ENCODE measurements at places on chromosomes 11 and 22.

- no peak for DNase-seq
Measured at GRCh38 chr11:63890368-63890767, 26.6 kb downstream of the RCOR2 start.

GRCh38 chr11:65427691-65428577, 5.3 kb downstream of the NEAT1 start:
- DNase-seq = peak; percentile 79

- DNase-seq = no peak
Measured at GRCh38 chr11:12735262-12735661, 61.0 kb downstream of the TEAD1 start.

- DNase-seq = no peak
Measured at GRCh38 chr11:1549338-1550330, 22.4 kb downstream of the DUSP8 start.

- no peak for DNase-seq
Measured at GRCh38 chr22:32339190-32340012, 18.3 kb upstream of the RFPL3 start.

GRCh38 chr11:20854215-20854955, 185.0 kb downstream of the NELL1 start:
- DNase-seq = no peak

DNA sequence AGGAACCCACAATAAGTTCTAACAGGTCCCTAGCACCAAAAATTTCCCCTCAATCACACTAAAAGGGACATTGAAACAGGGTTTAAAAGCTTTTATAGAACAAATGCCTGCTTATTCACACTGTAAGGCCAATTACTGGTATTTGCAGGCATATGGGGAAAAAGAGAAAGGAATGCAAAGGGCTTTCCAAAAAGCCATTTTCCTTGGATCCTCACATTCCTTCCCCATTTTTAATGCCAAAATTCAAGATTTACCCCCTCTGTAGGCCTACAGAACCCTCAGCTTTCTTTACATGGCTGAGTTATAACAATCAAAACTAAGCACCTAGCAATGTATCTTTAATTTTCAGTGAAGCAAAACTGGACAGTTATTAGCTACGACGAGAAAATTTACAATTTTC, 102.0 kb downstream of the SBF2 start:
- DNase-seq = no peak

- no peak for DNase-seq
Measured at GRCh38 chr11:75691804-75692203, 23.0 kb upstream of the MAP6 start.

GRCh38 chr11:119107538-119108145, 498 bp downstream of the C2CD2L start:
- no peak for DNase-seq

DNA sequence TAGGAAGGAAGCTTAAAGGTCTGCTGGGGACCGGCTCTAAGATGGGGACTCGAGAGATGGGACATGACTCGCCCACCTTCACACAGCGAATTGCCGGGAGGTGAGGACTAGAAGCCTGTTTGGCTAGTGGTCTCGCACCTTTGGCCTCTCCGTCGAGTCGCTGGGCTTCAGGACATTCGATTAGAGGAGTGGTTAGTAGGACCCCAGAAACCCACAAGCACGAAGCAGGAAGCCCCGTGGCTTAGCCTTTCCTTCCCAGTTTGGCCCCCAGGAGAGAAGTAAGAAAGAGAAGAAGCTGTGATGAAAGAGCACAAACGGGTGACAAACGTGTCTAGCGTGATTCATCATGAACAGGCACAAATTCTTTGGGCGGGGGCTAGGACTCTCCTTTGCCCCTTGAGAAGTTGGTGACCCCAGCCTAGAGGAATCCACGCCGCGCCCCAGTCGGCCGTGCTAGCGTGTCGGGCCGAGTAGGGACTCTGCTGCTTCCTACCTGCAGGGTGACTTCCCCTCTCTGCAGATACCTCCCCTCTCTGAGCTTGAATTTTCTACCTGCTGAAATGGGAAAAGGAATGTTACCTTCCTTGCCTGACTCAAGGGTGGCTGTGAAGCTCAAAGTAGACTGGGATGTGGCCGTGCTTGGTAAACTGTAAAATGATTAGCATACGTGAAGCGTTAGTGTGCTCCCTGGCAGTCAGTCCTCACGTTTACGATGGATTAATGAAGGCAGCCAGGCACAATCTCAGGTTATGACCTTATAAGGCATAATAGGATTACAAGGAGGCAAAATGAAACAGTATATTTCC, 1.1 kb upstream of the ADM start:
- DNase-seq = no peak

DNA sequence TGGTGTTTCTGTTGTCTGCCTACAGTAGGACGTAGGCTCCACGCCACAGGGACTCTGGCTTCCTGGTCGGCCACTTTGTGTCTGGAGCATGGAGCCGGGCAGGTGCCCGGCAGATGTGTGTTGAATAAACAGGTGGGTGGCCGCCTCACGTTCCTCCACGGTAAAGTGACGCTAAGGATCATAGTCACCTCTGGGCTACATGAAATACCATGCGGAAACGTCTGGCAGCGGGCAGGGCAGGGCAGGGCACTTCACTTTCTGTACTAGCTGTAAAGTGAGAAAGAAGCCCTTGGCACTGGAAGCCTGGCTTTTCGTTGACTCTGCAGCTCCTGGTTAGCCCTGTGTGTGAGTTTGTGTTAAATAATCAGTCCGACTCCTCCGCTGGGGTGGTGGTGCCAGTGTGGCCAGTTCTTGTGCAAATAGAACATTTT, 52.4 kb downstream of the MCM5 start:
- DNase-seq = no peak

- DNase-seq = no peak
Measured at GRCh38 chr11:124514131-124514530, 29.3 kb downstream of the OR8B12 start.

- no peak for DNase-seq
Measured at GRCh38 chr11:1573077-1573902, 1.2 kb upstream of the DUSP8 start.

DNA sequence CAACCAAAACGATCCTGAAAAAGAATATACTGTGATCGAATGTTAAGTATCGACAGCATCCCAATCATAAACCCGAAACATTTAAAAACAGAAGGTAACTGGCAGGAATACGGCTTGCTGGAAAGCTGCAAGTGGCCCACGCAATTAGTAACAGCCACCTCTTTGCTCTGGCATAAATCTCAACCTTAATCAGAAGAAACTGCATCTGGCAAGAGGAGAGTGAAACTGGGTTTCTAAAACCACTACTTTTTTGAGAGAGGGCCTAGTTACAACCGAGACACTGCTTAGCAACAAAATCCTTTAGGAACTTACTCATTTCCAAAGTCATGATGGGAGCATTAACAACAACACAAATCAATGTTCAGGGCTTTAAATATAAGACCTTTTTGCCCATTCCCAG, 7.9 kb downstream of the NCAPD3 start:
- DNase-seq = peak; percentile 14

GRCh38 chr22:41745968-41746367, 46.7 kb downstream of the MEI1 start:
- no peak for DNase-seq

- DNase-seq = no peak
Measured at GRCh38 chr11:124463990-124464389, 18.5 kb upstream of the OR8B8 start.

DNA sequence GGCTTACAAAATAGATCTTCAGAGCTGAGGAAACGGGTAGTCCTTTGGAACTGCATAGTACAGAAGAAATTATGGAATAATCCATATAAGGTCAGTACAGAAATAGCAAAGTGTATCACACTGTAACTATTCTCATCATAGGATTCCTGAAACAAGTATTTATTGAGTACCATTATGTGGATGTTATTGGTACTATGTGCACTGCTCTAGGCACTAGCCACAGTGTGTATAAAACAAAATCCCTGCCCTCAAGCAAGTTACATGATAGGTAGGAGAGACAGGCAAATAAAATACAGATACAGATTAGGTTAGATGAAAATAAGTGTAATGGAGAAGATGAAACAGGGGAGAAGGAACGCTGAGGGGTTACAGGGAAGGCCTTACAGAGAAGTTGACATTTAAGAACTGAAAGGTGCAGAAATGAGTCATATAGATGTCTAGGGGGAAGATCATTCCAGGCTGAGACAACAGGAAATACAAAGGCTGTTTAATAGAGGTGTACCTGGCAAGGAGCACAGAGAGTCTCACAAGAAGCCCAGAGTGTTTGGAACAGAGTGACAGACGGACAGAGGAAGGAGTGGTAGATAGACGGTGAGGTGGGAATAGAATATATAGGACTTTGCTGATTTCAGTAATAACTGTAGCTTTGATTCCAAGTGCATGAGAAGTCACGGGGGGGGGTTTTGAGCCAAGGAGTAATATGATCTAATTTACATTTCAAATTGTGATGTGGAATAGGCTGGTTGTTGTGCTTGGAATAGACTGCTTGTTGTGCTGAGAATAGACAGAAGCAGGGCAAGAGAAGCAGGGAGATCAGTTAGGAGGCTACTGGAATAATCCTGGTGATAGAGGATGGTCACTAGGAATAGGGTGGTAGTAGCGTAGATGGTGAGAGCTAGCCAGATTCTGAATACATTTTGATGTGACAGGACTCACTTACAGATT, 13.7 kb downstream of the RNF141 start:
- peak; percentile 30 for DNase-seq

GRCh38 chr11:65439331-65440181, 17.0 kb downstream of the NEAT1 start:
- DNase-seq = no peak

DNA sequence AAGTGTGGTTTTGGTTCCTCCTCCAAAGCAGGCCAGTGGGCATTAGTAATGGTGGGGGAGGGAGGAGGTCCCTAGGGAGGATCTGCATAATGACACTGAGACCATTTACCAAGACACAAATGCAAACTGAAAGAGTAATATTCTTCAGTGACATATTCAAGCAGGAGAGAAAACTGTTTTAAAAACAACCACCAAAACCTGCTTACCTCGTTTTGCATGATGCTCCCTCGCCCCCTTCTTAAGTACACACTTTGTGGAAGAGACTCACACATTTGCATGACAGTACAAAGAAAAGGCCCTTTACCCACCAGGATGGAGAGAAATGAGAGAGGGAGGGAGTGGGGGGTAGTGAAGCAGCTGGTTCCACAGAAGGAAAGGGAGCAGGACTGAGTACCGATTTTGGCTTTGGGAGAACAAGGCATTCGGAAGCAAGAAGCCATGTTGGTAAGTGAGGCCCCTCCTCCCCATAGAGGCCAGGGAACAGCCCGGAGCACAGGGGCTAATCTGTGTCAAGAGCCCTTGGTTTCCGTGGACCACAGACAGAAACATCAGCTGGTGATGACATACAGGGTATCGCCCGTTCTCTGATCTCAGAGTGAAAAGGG, 13.0 kb upstream of the OPCML start:
- DNase-seq = no peak

GRCh38 chr11:33713151-33713855, 12.7 kb upstream of the C11orf91 start:
- DNase-seq = no peak

GRCh38 chr11:10487002-10487647, 32.1 kb downstream of the AMPD3 start:
- no peak for DNase-seq

DNA sequence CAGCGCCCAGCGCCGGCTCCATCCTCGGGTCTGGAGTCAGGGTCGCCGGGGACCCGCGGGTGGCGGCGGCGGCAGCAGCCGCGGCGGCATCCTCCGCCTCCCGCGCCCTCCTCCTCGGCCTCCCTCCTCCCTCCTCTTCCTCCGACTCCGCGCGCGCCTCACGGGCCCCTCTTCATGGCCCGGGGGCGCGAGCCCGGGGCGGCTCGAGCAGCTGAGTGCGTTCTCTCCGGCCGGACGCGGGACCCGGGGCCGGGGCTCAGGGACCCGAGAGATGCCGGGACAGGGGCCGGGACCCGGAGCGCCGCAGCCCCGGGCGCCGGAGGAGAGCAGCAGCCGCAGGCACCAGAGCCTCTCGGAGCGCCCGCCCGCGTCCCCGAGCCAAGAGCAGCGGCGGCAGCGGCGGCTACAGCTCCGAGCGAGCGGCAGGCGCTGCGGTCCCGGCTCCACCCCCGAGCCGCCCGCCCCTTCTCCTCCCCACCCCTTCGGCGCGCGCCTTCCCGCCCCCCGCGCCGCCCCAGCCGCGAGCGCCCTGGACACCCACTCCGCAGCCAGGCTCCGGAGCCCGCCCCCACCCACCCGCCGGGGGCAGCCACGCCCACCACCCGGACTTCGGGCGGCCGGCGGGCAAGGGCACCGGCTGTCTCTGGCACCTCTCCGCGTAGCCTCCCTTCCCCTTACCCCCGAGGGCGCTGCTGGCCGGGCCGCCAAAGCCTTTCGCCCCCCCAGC, at the start of gene CHST1:
CHST1 (minus strand) TSS at position 417 of the 727 bp plus-strand sequence. CDS start 14,699 bp downstream, outside the sequence.
- DNase-seq = peak; percentile 37

DNA sequence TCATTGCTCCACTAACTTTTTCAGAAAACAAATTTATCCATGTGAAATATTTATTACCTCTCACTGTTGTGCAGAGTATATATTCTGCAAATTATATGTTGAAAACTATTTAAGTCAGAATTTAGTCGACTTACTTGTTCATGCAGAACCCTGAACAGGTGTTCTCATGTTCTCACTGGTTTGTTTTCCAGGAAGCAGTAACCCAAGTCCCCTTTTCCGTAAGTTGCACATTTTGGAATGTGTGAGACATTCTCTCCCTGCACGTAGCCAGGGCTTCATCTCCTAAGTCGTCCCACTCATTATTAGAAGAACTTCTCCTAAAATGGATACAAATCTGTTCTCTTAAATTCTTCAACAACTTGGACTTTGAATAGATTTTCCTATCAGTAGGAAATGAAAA, 524.9 kb downstream of the CNTN5 start:
- DNase-seq = no peak

DNA sequence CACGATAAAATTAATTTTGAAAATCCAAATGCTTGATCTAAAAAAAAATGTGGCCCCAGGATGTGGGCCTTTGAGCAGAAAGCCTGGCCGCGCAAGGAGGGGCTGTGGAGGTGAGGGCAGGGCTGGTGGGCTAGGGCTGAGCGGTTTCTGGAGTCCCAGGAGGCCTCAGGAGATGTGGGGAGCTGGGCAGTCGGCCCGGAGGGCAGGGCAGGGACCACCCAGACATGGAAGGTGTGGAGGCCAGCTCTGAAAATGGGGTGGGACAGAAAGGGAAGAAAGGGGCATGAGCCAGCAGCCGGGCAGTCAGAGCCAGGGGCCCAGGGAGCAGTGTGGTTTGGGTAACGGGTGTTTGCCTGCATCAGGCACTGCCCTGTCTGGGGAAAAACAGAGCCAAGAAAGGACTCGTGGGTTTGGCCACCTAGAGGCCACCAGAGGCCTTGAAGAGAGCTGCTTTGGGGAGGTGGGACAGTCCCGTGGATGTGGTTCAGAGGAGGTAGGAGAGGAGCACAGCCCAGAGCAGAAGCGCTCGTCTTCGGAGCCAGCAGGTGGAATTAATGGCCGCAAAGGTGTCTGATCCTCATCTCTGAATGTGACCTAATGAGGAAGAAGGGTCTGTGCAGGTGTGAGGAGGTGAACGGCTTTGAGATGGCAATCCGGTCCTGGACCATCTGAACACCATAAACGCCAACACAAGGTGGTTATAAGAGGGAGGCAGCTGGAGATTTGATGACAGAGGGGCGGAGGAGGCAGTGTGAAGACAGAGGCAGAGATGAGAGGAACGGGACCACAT, 50.2 kb downstream of the IGF2 start:
- DNase-seq = no peak

DNA sequence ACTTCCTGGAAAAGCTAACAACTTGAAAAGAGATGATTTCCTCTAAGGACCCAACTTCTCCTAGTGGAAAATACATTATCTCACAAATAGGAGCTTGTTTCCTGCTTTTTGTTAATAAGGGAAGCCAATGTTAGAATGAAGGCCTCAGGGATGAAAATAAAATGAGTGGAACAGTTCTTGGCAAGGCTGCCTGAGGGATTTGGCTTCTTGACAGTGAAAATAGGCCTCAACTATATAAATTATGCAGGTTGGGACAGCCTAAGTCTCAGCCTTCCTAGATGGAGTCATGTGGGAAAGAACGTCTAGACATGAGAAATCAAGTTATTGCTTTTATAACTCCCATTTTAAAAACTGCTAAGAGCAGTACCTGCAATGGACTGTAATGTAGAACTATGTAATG, 92.8 kb upstream of the FIBIN start:
- DNase-seq = no peak

Measured in activated CD4-positive, alpha-beta T cell treated with anti-CD3 and anti-CD28 coated beads, Interleukin-10, Interleukin-2, amounts not matched to agents 100 ng/mL and 50 ng/mL, durations not matched to agents 16 hours and 8 hours (primary cell).